Tibial nerve (tissue), 4 donors: ENCODE measurements at places on chromosomes 2 and 18. TPM values are rescaled to one million over a fixed set of nuclear protein-coding genes. Genes with fewer than 3 reads are reported as not detected.

- no peaks in the 10 kb centered on the region for H3K36me3 ChIP-seq
- no peak overlapping the region for H3K4me3 ChIP-seq
- H3K27me3 ChIP-seq = no peaks in the 10 kb centered on the region
Measured at GRCh38 chr18:48917579-48918517, 32.9 kb downstream of the SMAD7 start.

GRCh38 chr2:98540536-98540935 is 67.8 kb downstream of the COA5 start:
- H3K4me1 ChIP-seq = no peaks in the 10 kb centered on the region
- DNase-seq = no peak
- no peaks in the 10 kb centered on the region for H3K27me3 ChIP-seq
- no peaks in the 10 kb centered on the region for H3K36me3 ChIP-seq

MRO gene
- total RNA-seq = 1.4 TPM

KIDINS220 gene
- 115 TPM for total RNA-seq

- DNase-seq = no peak
- H3K27ac ChIP-seq = no peak overlapping the region
- H3K36me3 ChIP-seq = no peaks in the 10 kb centered on the region
- H3K27me3 ChIP-seq = no peaks in the 10 kb centered on the region
- H3K4me1 ChIP-seq = no peaks in the 10 kb centered on the region
Measured at GRCh38 chr2:226256237-226256636, 543.4 kb downstream of the IRS1 start.

UGT1A8 gene
- not detected for total RNA-seq

NETO1 gene
- total RNA-seq = 0.63 TPM

DNA sequence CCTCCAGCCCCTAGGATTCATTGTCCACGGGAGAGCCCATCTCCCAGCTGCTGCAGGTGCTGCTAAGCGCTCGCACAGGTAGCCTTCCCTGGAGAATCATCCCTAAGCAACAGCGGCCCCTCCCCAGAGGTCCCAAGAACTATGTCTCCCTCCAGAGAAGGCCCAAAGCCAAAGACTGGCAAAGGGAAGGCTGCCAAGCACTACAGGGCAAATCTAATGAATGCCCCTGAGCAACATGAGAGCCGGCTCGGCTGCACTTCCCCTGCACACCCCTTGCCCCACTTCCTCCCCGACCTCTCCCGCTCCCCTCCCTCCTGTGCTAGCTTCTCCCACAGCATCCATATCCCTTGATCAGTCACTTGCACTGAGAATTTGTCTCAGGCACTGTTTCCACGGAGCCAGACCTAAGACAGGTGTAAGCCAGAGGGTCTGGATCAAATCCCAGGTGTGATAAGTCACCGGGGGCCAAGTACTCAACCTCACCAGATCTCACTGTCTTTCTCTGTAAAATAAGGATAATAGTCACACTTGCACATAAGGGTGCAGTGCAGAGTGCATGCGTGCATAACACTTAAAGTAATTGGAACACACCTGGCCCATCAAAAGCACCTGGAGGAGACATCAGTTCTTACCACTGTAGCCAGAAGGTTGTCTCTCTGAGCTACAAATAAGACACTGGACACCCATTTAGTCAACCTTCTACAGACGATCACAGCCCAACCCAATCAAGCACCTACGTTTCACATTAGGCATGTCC is 20.1 kb upstream of the COL6A3 start:
- H3K36me3 ChIP-seq = no peaks in the 10 kb centered on the region
- peak overlapping the region; percentile 65 for H3K27ac ChIP-seq
- H3K4me3 ChIP-seq = no peak overlapping the region
- no peak for DNase-seq

GRCh38 chr2:210842896-210843295 is 286.5 kb downstream of the CPS1 start:
- H3K4me1 ChIP-seq = no peaks in the 10 kb centered on the region
- no peak for DNase-seq
- H3K27ac ChIP-seq = no peak overlapping the region
- no peak overlapping the region for H3K4me3 ChIP-seq
- no peaks in the 10 kb centered on the region for H3K27me3 ChIP-seq

GRCh38 chr2:156589381-156590079 is 153.4 kb downstream of the GPD2 start:
- DNase-seq = no peak
- H3K4me1 ChIP-seq = no peaks in the 10 kb centered on the region
- H3K27ac ChIP-seq = peak overlapping the region; percentile 75
- no peaks in the 10 kb centered on the region for H3K27me3 ChIP-seq
- H3K36me3 ChIP-seq = no peaks in the 10 kb centered on the region

TMEM37 gene
- 4.9 TPM for total RNA-seq

HES6 gene
- total RNA-seq = 4.4 TPM

ALLC gene
- total RNA-seq = 11.4 TPM

DNA sequence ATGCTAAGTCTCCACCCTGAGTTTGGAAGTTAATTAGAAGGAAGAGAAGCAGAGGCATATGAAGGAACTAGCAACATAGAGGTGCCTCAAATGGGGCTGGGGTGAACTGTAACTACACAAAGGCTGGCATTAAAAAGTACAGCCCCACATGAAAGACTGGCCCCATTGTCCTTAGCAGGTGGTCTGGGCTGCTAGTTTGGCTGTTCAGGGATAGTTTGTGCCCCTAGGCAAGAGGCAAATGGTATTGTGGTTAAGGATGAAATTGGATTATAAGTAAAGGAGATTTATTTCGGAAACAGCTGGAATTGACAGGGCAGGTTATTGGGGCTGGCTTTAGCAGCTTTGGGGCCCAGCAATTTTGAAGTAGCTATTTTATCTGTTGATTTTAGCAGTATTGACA is 365.7 kb upstream of the TNP1 start:
- no peaks in the 10 kb centered on the region for H3K36me3 ChIP-seq
- H3K27ac ChIP-seq = no peak overlapping the region
- no peaks in the 10 kb centered on the region for H3K27me3 ChIP-seq
- H3K4me1 ChIP-seq = no peaks in the 10 kb centered on the region
- H3K4me3 ChIP-seq = no peak overlapping the region
